Neural crest cell (in vitro differentiated cells): ENCODE measurements at places on chromosomes 1 and 21.

- DNase-seq, result no peak
Observed at GRCh38 chr1:22612671-22613571, 23.5 kb upstream of the C1QA start.

GRCh38 chr1:81670286-81670685 is 130.4 kb upstream of the ADGRL2 start:
- DNase-seq, result no peak

DNA sequence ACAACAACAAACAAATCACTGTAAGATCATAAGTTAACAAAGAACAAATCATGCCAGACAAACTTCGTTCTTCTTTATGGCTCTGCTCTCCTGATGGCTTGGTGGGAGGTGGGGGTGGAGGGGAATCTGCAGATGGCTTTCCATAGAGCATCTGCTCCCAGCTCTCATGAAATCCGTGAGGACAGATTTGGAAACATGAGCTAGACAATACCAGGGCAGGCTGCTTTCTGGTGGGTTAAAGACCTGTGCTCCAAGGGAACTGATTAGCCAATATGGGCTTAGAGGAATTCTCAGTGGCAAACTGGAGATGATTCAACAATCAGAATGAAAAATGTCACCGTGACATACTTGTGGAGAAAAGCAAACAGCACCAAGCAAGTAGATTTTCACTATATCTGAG is 69.4 kb upstream of the TLR5 start:
- DNase-seq, result no peak

GRCh38 chr1:76430531-76430930 is 356.0 kb downstream of the ST6GALNAC3 start:
- DNase-seq, result no peak
